T-helper 22 cell (primary cell): ENCODE measurements at places on chromosomes 12 and 14.

DNA sequence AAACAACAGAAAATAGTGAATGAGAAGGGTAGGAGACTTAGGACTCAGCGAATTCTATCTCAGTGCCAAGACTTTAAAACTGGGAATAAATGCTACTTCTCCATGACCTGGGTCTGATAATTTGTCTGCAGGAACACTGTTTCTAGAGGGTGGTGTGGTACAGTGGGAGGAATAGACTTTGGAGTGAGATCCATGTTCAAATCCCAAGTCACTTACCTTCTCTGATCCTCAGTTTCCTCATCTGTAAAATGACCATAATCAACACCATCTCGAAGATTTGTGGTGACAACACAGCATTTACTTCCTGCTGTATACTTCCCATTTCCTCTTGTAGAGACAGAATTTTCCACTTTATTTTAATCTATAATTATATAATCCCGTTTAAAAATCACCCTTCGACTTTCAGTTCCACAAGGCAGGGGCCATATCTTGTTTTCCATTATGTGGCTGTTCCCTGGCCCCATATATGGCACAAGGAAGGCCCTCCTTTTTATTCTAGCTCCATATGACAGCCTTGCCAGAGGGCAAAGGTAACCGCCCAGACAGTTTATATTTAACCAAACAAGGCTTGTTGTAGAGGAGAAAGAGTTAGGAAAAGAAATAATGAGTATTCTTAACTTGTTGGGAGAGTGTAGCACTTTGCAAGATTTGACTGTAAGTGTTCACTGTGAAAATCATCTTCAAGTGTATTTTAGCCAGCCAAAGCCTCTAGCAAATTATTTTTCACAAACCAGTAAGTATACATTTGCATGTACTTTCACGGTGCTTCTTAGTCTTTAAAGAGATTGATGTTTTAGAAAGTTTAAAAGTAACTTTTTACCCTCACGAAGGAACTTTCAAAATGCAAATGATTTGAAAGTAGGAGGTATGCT lies 243.1 kb downstream of the AKAP6 start:
- no peak for DNase-seq

GRCh38 chr14:73462815-73463214 lies 4.5 kb upstream of the NUMB start:
- DNase-seq = no peak

DNA sequence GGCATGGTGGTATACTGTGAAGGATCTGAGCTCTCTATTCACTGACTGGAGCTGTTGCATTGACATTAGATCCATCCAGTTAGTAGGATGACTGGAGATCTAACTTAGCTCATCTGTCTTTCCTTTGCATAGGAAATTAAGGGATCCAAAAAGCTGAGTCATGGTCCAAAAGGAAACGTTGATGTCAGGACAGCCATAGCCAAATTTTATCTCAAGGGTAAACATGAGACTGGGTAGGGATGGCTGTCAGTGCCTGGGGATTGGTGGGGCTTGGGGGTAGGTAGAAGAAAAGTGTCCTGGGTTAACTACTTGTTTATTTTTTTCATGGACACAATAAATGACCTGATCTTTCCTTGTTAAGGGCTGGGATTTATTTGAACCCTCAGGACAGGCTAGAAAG lies 4.6 kb downstream of the FAM177A1 start:
- no peak for DNase-seq

GRCh38 chr12:28882444-28882843 lies 266.6 kb upstream of the FAR2 start:
- no peak for DNase-seq

GRCh38 chr12:72075891-72076557 lies 137.4 kb downstream of the TPH2 start:
- no peak for DNase-seq

DNA sequence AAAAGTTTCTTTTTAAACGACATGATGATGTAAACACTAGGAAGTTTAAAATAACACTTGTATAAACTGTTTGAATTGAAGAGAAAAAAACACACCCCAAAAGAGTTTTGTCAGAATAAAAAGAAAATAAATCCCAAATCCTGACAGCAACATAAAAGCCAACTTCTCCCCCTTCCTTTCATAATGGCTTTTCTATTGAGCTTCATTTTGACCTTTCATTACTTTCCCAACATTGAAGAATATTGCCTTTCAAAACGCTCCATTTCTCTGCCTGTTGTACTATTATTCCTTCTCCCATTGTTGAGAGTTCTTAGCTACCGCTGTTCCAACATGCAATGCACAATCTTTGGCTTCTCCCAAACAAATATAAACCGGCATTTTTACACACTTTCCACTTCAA lies 448.5 kb downstream of the BCAT1 start:
- DNase-seq = no peak

- DNase-seq = no peak
Measured at GRCh38 chr12:15697201-15697600, 92.0 kb downstream of the EPS8 start.

DNA sequence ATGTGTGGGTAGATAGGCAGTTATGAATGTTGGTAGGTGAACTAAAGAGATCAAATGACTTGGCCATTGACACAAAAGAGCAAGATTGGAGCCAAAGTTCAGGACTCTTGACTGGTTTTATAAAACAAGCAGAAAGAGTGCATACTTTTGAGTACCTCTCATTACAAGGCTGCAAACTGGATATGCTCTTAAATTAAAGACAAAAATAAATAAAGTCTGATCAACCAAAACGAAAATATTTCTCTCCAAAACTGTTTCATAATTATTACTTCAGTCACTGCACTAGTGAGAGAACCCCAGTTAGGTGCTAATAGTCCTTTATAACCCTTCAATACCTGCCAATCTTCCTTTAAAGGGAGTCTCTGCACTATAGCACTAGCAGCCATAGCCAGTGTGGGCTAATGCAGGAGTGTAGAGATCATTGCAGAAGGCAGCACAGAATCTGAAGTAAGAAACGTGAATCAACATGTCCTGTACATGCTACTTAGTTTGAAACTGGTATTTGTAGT lies 147.1 kb downstream of the FOXA1 start:
- no peak for DNase-seq

- no peak for DNase-seq
Measured at GRCh38 chr14:85701763-85702162, 171.8 kb downstream of the FLRT2 start.

- no peak for DNase-seq
Measured at GRCh38 chr12:43836475-43836989, 651 bp downstream of the TMEM117 start.

DNA sequence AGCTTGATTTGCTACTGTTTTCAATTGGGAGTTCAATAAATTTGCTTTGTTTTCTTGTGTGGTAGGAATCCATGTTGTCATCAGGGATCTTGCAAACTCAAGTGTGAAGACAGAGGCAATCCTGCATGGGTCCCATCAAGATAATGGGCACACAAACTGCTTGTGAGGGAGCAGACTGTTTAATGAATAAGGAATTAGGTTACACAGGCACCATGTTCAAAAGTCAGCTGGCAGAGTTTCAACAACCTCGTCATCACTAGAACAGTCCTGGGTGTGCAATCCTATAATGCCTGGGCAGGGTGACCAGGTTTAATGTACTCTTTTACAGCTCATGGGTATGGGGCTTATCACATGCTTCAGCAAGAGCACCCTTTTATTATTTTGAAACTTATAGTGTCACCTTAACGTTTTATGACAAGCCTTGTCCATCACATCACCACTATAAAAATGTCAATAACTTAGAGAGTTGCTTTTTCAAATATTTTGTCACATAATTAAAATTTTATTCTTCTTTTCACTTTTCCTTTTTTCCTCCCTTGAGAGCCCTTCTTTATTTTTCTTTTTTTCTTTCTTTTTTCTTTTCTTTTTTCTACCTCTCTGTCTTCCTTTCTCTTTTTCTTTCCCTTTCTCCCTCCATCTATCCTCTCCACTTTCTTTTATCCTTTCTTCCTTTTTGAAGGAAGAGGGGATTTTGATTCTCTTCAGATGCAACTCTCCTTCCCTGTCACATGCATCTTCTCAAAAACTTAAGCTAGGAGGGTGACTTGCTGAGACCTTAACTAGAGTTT lies 252.2 kb upstream of the ATP2B1 start:
- no peak for DNase-seq

- no peak for DNase-seq
Measured at GRCh38 chr12:52474212-52474611, 607 bp upstream of the KRT6C start.

DNA sequence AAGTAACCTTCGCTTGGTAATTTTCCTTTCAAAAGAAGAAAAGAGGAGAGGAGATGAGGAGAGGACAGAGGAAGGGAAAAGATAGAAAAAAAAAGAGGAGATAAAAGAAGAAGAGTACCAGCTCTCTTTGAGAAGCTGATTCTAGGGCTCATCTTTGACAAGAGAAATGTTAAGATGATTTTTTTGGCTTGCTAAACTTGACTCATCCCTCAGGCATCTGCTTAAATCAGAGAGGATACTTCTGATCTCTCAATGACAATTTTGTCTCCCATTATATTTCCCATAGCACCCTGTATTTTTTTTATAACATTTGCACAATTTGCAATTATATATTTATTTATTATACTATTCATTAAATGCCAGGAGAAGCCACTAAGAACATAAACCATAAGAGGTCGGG lies 17.1 kb downstream of the SYT1 start:
- no peak for DNase-seq
